ENCODE measurements at places on chromosomes 6 and 20.

DNA sequence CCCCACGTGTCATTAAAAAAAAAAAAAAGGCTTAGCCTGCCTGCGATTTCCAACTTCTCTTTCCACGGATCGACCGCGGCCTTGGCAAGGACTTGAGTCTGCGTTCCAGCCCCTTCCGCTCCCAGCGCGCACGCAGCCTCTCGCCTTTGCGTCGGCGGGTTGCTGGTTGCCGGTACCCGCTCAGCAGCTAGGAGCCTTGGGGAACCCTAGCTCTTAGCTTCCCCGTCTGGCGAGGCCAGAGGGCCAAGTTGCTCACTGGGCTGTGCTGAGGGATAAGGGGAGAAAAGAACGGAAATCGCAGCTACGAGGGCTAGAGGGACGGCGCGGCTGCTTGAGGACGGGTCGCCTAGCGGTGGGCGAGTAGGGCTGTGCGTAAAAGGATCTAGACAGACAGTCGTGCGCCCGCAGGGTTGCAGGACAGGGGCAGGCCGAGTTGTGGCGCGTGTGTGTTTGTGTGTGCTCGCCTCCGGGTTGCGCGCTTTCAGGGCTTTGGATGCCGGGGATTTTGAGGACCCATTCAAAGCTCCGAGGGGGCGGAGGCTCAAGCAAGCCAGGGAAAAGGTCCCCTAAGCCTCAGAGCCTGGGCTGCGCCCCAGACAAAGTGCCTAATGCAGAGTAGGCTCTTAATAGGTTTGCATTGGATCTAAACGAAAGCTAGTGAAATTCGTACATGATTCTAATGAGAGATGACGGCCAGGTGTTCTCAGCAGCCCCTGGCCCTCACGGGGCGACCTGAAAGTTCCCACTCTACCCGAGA, 40.5 kb upstream of the OSTM1 start:
- no peak for DNase-seq

DNA sequence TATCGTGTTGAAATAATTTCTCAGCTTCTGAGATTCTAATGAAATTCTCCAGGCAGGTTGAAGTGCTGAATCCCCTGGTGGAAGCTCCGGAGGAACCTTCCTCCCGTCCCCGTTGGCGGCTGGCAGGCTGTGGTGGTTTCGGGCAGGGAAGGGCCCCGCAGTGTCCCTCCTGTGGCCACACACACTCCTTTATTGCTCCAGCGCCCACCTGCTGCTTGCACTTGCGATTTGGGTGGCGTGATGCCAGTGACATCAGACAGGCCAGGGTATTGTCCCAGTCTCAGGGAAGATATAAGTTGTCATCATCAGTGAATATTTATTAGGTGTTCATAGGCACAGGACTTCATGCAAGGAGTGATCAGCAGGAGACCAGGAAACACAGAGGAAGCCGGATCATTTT, 530.4 kb downstream of the QKI start:
- DNase-seq, result no peak

GRCh38 chr6:5384276-5384675, 123.0 kb downstream of the FARS2 start:
- DNase-seq, result no peak

GRCh38 chr6:95203153-95203754, 374.1 kb upstream of the MANEA start:
- DNase-seq, result peak; percentile 27

DNA sequence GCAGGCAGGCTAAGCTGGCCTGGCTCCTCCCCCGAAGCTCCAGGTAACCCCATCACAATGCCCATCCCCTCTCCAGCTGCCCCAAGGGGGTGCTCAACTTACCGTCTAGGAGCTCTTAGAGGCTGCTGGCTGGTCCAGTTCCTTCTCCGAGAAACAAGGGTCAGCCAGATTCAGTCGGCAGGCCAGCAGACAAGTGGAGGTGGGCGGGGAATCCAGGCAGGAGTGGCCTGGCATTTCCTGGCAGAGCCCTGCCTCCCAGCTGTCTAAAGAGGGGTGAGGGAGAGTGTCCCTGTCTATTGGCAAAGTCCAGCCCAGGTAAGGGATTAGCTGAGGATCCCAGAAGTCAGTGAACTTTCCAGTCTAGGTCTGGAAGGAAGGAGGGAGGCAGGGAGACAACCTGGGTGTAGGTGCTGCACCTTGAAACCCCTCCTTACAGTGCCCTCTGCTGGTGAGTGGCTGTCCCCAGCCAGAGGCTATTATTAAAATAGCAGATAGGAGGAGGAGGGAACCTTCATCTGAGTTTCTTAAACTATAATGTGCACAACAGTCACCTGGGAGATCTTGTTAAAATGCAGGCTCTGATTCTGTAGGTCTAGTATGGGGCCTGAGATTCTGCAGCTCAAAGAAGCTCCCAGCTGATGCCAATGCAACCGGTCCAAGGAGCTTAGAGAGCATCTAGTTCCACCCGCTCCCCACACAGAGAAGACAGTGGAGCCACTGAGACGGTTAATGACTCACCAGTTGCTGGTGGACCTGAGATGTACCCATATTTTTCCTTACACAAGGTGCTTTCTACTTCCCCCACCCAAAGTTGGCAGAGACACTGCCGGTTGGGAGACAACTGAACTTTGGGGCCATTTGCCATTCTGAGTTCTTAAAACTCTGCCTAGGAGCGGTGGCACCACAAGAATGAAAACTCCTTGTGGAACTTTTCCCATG, at the start of gene UNC5CL:
UNC5CL (minus strand) TSS at position 162 of the 939 bp plus-strand sequence. CDS start 4,147 bp downstream, outside the sequence.
- peak; percentile 38 for DNase-seq

DNA sequence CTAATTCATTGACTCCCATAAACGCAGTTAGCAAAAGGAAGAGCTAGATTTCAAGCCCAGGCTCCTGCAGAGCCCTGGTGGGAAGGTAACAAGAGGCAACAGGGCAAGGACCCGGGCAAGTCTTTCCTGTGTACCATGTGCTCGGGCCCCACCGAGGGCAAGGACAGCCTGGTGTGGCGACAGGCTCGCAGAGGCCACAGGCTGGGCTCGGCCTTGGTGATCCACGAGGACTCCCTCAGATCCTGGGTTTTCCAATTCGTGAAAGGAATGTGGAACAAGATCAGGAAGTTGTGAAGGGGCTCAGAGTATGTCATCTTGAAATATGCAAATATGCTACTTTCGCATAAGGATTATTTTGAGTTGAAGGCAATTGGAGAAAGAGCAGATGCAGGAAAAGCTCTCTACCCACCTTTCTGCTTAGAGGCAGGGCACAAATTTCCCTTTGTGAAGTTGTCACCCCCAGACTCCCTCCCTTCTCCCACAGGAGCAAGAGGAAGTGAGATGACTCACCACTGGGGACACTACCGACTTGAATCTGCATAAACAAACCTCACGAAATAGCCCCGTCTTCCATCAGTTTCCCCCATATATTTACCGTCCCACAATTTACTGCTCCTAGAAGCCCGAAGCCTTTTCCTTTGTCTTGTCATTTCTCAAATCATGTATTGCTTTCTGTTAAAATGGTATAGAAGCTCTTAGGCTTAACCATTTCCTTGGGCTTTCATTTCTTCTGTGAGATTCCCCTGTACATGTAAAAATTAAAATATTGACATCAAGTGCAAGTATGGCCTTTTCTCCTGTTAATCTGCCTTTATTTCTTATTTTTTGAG, 79.0 kb downstream of the PSMG4 start:
- no peak for DNase-seq

GRCh38 chr6:15257357-15258132, 11.7 kb downstream of the JARID2 start:
- no peak for DNase-seq

DNA sequence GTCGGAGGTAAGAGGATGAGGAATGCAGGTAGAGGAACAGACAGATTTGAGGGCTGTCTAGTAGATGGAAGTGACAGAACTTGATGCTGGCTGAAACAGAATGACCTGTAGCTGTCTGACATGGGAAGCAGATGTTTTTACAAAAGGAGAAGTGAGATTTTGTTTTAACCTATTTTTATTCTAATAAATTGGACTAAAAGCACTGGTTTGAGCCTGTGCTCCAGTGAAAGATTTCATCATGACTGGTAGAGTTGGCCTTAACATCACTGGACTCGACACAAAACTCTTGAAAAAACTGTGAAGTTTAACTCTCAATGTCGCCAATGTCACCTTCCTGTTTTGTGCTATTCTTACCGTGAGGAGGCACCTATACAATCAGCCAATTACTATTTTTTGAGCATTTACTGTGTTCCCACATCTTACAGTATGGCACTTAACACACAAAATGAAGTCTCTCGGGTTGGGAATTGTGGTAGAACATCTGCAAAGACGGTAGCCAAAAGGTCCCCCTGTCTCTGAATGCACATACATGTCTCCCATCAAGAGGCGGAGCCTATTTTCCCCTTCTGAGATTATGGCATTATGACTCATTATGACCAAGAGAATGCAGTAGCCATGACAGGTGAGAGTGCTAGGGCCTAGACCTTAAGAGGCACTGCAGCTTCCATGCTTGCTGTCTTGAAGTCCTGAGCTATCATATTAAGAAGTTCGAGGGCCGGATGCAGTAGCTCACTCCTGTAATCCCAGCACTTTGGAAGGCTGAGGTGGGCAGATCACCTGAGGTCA, 93.2 kb downstream of the FOXF2 start:
- no peak for DNase-seq

- DNase-seq, result no peak
Measured at GRCh38 chr6:39218868-39219567, 10.3 kb downstream of the KCNK5 start.

GRCh38 chr6:154318721-154319120, 37.9 kb downstream of the IPCEF1 start:
- DNase-seq, result no peak

DNA sequence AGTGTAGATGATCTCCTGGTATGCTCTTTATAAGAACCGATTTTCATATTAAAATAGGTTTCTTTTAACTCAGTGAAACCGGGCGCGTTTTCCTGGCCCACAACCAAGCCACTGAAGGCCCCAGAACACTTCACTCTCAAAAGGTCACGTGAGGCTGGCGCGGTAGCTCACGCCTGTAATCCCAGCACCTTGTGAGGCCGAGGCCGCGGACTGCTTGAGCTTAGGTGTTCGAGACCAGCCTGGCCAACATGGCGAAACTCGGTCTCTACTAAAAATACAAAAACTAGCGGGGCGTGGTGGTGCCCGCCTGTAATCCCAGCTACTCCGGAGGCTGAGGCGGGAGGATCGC, 402 bp upstream of the TAF8 start:
- DNase-seq, result no peak

DNA sequence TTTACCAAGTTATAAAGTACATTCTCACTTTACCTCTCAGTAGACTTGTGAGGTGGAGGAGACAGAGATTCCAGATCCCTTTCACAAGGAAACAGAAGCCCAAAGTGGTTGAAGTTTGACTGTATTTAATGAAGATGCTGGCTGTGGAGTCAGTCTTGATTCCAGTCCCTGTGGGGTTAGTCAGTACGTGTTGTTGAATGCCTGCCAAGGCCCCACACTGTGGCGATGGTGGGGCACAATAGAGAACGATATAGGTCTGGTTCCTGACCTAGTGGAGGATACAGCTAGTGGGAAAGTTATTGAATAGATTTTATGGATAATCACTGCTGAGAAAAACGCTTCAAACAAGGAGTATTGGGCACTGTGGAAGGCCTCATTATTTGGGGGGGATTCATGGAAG, 71.4 kb downstream of the LRRC1 start:
- no peak for DNase-seq

DNA sequence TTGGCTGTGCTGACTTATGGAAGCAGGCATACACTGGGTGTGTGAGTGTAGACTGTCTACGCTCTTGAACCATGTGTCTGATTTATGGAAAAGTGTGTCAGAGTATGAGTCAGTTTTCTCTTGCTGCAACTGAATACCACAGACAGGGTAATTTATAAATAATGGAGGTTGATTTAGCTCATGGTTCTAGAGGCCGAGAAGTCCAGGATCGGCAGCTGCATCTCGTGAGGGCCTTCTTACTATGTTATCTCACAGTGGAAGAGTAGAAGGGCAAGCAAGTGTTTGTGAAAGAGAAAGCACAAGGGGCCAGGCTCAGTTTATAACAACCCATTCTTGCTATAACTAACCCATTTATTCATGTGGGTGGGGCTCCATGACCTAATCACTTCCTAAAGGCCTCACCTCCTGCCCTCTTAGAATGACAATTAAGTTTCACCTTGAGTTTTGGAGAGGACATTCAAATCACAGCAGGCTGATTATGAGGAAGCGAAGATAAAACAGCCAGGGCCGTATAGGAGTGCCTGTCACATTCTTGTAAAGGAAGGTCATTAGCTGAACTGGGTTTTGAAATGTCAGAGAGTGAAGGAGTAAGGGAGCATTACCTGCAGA, 6.7 kb downstream of the GPR31 start:
- no peak for DNase-seq

DNA sequence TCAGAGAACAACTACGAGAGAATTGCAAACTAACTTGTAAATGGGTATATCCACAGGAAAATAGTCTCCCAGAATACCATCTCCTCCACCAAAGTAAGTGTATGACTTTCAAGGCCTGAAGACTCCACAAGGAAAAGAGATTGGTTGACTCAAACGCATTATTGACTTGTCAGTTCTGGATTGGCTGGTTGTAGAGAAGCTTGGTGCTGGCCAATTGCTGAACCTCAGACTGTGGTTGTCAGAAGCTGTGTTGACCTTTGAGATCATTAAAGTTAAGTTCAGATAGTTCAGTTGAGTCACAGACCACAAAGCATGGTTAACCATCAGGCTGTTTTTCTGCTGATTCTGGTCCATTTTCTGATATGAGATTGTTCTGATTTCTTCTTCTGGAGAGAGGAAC, 388.3 kb downstream of the BMP2 start:
- no peak for DNase-seq

DNA sequence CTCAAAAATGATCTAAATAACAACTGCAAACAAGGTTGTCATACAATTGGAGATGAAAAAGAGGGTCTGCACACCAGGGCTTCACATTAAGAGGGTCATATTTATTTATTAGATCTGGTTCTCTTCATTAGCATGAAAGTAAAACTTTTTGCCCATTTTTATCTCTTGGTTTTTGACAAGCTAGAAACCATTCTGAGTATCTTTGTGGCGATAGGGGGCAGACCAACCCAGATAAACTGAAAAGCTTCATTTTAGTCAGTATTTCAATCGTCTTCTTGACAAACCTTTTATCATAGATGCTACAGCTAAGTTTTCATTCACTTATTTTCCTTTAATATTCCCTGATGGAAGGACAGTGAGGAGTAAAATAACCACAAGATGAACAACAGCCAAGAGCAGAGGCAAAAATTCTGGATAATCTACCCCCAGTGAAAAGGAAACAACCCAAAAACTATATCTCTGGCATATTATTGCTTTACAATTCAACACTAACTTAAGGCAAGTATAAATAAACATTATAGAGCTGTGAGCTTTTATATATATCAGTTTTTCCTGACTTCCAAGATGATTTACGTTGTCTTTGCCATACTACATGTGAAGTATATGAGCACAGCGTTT, 45.2 kb downstream of the THEMIS start:
- no peak for DNase-seq

GRCh38 chr6:160248538-160248937, 10.1 kb downstream of the SLC22A2 start:
- no peak for DNase-seq

GRCh38 chr20:32556312-32557184, 28.6 kb downstream of the NOL4L start:
- no peak for DNase-seq
